ENCODE measurements at places on chromosomes 5 and 9.

GRCh38 chr5:167750586-167750985 lies 540.9 kb upstream of the WWC1 start:
- no peak for DNase-seq

DNA sequence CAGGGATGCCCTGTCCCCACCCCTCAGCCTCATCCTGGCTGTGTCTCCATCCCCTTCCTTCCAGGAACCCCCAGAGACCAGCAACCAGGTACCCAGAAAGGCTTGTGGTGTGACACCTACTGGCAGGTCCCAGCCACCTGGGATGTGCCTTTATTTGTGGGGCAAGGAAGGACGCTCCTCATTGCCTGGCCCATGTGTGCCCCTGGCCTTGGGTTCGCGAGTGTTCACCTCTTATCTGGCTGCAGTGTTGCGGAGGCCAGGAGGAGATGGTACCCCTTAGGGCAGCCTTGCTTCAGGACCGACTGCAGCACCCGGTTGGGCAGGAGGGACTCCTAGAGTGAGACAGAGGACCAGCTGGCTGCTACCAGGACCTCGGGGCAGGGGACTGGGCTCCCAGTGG lies 8.8 kb downstream of the C9orf50 start:
- no peak for DNase-seq

DNA sequence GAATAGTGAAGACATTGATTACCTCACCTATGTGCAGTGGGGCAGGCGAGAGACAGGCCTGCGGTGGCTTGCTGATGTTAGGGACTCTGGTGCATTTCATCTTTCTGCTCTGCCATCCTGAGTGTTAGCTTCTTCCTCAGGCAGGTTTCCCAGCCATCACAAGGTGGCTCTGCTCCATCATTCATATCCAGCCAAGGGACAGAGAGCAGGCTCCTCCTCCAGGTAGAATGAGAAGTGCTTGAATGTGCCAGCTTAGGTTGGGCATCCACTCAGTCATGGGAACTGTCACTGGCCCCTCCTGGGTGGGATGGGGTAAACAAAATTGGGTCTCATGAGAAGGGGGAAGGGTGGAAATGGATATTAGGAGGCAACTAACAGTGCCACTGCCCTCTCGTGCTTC lies 24.8 kb downstream of the GPR107 start:
- DNase-seq: no peak

GRCh38 chr9:114156657-114157421 lies 1.5 kb downstream of the COL27A1 start:
- DNase-seq: no peak

- peak; percentile 20 for DNase-seq
Observed at GRCh38 chr9:70466976-70467561, 52.6 kb upstream of the KLF9 start.

- DNase-seq: no peak
Observed at GRCh38 chr9:12718482-12719026, 25.4 kb downstream of the TYRP1 start.

GRCh38 chr9:38641985-38642864 lies 21.8 kb upstream of the ANKRD18A start:
- no peak for DNase-seq

- no peak for DNase-seq
Observed at GRCh38 chr9:35515766-35516165, 25.9 kb downstream of the RUSC2 start.

GRCh38 chr5:117497601-117498000 lies 923.0 kb upstream of the SEMA6A start:
- no peak for DNase-seq

DNA sequence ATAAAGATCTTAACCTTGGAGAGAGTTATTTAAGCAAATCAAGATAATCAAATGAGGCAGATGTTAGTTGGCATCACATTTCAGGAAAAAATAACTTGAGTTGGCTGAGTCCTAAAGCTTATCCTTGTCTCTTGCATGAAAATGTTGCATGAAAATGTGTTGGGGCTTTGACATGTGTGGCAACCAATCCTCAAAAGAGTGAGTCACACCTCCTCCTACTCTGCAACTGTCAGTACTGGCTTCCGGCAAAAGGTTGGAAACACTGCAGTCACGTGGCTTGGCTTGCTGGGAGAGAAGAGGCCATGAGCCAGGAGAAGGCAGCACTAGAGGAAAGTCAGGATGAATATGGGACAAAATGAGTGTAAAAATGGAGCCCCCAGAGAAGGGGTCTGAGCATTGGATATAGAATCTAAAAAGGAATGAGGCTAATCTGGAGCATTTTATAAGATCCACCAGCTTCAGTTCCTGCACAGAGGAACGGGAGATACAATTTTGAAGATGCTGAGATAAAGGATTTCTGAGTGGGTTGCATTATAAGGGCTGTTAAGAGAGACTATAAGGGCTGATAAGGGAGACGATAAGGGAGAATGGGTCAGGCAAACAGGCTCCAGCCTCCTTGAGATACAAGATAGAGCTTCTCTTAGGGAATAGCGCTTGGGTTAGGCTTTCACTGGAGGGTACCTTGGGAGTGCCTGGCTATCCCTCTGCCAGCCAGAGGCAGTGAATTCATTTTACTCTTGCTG lies 43.1 kb downstream of the SPATA31D1 start:
- no peak for DNase-seq

- DNase-seq: no peak
Observed at GRCh38 chr9:37617161-37617560, 24.8 kb upstream of the TOMM5 start.

DNA sequence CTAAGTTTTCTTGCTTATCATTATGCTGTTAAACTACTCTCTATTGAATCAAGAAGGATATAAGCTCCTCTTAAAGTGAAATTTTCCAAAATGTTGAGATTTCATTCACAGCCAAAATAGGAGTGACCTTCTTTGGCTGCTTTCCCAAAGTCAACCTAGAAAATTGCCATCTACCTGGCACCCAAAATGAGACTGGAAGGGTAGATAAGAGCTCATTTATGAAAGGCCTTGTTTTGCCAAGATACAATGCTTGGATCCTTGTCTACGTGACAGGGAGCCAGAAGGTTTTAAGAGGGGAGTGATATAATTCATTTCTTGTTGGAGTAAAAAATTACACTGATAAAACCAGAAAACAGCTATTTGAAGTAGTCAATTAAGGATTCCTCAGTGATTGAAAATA lies 287.1 kb downstream of the IZUMO3 start:
- DNase-seq: no peak

- DNase-seq: no peak
Observed at GRCh38 chr9:135555203-135555602, 6.4 kb upstream of the PAEP start.

- no peak for DNase-seq
Observed at GRCh38 chr5:26054594-26054993, 983.8 kb downstream of the CDH9 start.

- DNase-seq: no peak
Observed at GRCh38 chr9:114286146-114286679, 36.7 kb upstream of the ORM1 start.

DNA sequence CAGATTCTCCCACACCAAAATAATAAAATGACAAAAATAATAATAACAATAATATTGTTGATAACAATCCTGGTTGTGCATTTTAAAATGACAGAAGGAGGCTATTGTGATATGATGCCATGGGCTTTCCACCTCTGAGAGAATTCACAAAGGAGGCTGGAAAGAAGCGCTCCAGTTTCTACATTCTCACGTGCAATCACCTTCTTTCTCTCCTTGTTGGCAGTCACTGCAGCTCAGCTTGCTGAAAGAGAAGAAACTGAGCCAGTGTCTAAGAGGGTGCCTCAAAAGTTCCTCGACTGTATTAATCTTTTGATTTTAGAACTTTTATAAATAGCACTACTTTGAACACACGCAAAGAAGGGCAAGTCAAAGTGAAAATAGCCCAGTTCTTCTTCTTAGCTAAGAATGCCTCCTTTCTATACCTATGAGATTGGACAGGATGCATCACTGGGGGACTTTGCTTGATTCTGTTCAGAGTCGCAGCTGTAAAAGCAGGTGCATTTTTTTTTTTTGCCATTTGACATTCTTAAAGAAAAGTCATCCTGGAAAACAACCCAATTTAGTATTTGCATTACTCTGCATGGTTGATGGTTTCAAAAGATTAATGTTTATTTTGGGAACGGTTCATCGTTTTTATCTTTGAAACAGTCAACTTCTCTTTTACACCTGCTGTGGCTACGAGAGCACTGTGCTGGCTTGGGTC lies 12.4 kb upstream of the SUB1 start:
- DNase-seq: no peak

DNA sequence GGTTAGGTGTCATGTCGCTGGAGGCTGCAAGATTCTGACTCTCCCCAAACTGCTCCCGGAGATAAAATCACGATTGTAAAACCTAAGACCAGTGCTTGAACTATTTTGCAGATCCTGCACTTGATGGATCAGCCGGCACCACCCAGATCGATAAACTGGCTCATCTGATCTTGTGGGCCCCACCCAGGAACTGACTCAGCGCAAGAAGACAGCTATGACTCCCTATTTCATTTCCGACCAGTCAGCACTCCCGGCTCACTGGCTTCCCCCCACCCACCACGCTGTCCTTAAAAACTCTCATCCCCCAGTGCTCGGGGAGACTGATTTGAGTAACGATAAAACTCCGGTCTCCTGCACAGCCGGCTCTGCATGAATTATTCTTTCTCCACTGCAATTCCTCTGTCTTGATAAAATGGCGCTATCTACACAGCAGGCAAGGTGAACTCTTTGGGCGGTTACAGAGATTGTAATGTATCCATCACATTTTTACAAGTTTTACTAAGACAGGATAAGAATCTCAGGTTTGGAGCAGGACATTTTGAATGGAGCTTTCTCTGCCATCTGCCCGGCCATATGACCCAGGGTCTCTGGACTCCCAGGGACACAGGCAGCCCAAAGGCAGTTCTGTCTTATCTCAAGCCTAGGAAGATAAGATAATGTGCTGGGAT lies 10.6 kb upstream of the PPP1R26 start:
- DNase-seq: peak; percentile 37

DNA sequence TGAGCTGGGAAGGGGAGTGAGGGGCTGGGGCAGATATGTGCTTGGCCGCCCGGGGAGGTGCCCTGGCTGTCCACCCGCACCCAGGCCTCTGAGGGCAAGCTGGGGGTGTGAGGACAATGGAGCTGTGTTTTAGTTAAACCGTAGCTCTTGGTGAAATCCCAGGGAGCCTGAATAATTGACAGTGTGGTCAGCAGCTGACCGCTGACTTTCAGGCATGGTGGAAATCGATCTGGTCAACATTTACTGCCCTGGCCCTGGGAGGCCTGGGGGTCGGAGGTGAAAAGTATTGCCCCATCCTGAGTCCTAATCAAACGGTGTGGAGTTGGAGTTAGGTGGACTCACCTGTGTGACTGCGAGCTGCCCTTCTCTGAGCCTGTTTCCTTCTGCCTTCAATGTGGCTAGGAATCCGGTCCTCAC lies 31.2 kb upstream of the CRB2 start:
- no peak for DNase-seq

DNA sequence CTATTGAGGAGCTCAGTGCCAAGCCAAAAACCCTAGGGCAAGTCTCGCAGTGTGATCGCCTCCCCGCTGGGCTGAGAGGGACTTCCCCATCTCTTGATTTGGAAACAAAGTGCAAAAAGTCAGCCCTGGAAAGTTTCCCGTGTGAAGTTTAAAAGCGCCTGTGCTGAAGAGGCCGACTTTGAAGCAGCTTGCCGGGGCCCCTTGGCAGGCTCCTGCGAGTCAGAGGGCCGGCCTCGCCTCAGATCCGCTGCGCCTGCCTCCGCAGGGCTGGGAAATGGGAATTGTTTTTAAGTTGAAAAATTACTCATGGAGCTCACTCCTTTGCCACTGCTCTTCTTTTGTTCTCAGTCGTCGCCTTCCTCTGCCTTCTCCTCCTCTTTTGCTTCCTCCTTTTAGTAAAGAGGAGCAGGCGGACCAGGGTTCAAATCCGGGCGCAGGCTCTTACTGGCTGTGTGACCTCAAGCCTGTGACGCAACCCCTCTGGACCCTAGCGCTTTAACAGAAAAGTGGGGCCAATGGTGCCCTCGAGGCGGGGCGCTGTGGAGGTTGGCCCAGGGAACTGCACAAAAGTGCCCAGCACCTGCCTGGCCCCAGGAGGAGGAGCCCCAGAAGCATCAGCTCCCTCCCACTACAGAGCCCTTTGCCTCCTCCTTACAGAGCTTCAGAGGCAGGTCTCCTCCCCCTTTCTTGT lies 14.7 kb upstream of the LHX2 start:
- DNase-seq: peak; percentile 43

- no peak for DNase-seq
Observed at GRCh38 chr5:14252793-14253192, 109.7 kb downstream of the TRIO start.

DNA sequence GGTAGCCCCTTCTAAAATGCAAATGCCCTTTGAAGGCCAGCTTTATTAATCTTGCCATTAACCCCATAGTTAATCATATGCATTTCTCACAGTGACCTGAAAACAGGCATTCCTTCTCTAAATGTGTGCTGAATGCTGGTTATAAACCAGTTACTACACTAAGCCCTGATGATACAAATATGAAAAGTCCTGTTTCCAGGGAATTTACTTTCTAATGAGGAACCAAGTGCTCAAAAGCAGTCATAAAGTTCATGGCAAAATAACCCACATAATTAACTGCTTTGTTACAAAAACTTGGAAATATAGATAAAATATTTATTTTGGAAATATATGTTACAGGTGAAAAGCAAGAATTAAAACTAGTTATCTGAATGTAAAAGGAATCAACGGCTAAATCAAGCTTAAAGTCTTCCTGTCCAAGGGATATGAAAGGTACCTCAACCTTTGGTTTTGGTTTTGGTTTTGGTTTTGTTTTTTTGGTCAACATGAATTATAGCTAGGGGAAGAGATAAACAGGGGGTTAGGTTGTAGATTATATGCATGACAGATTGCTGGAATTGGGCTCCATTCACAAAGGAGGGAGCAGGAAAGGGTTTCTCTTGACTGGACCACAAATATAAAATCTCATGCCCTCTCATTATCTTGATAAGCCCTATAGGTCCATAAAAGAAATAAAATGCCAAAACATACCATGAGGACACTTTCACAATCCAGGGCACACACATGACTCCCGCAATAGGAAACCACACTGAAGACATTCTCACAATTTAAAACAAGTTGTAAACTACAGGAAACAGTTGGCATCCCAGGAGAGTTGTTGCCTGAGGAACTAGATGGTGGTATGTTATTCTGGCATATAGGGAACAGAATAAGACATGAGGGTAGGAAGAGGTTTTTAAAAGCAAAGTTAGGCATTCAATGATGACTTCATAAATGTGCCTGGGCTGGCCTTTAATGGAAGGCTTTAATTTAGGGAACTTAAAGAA lies 46.7 kb upstream of the MACIR start:
- DNase-seq: no peak

DNA sequence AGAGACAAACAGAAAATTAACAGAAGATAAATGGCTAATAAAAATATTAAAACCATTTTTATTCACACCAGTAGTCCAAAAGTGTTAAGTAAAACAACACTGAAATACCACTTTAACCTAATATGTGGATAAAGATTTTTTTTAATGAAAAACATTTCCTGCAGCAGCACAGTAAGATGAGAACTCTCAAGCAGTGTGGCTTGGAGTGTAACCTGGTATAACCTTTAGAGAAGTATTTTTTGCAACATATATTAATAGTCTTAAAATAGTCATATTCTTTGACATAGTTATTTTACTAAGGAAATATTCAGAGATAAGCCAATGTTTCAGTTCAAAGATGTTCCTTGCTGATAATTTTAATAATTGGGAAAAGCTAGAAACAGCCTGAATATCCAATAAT lies 644.4 kb downstream of the PDE4D start:
- no peak for DNase-seq
